Stimulated activated CD8-positive, alpha-beta memory T cell treated with anti-CD3 and anti-CD28 coated beads, Interleukin-4, amount 100 ng/mL, for 1 hour (primary cell): ENCODE measurements at places on chromosomes 12 and 14.

GRCh38 chr12:70812136-70812535 is 108.4 kb downstream of the PTPRR start:
- DNase-seq = no peak

DNA sequence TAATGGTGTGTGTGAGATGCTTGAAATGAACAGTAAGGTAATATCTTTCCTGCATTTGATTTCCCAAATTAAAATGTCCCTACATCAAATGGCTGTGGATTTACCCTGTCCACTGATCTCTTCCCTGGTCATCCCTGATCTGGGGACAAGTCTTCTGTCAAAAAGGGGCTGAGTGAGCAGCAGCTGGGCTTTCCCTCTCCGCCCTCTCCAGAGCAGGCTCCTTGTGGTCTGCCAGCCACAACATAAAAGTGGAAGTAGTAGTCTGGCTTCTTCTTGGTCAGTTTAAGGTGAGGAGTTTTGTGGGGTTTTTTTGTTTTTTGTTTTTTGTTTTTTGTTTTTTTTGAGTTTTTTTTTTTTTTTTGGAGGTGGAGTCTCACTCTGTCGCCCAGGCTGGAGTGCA is 25.2 kb upstream of the PLXNC1 start:
- DNase-seq = no peak

- no peak for DNase-seq
These were observed 274.7 kb downstream of the DAD1 start for GRCh38 chr14:22314183-22314820.

DNA sequence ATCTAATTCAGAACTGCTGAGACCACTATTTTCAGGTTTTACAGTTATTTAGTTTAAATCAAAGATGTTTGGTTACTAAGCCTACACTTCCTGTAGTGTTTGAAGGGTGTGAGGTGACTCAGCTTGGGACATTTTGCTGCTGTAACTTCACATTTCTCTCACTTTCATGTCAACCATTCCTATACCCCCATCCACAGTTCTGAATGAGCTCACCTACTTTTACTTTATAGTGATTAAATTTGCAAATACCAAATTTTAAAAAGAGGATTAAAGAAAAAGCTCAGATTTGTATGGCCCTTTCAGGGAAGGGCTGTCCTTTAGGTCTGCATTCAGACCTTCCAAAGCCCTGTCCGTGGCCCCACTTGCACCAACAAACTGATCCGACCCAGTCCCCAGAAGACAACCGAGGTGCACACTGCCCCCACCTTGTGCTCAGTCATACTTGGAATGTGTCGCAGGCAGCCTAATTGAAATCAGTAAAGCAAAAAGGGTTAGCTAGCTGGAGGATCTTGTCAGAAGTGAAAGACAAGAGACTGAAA is 174.4 kb downstream of the MON2 start:
- DNase-seq = no peak

DNA sequence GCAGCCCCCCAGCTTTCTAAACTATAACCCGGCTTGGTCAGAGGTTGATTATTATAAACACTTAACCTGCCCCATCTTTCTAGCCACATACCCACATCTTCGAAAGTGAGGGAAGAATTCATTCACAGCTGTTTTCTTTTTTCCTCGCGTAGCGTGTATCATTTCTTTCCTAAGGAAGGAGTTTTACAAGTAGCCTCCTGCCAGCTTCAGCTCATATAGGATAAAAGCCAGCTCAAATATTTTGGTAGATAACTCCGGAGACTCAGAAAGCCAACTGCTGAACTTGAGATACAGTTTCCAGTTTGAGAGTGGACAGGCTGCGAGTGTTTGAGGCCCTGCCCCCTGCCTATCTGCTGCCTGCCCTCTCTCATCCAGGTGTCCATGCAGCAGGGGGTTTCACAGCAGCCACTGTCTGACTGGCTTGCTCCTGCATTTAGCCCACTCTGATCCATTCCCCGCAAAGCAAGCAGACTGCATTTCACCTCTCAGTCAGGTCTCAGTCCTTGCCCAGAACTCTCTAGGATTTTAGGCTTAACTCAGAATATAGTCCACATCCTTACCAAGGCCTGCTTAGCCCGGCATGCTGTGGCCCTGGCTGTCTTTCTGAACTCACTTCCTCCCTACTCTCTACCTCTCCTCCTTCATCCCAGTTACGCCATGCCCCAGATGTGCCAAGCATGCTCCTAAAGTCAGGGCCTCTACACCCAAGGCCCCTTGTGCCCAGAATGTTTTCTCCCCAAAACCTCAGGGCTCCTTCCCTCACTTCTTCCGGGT is 46.9 kb downstream of the EVL start:
- DNase-seq = no peak

DNA sequence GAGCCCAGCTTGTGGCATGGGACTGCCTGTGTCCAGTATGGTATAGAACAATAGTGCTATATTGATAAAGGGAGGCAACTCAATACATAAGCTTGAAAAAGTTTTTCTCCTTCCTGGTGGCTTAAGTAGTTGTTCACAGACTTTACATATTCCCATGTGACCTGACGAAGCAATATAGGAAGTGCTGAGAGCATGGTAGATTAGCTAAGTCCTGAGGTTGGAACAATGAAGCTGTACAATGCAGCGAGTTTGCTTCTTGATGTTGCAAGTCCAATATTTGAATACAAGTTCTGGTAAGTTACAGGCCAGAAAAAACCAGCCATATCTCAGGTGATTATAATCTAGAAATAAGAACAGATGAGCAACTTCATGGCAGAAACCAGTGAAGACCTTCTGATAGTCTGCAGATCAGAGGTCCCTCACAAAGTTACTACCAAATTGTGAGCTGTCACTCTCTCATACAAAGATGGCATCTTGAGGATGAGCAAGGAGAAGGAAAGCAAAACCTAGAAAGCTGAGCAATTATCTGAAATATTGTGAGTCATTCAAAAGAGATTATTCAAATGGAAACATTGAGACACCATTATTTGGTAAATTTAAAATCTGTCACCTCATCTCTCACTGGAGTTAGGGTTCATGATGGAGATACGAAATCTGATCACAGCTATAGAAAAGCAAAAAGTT is 72.9 kb upstream of the BTG1 start:
- no peak for DNase-seq

DNA sequence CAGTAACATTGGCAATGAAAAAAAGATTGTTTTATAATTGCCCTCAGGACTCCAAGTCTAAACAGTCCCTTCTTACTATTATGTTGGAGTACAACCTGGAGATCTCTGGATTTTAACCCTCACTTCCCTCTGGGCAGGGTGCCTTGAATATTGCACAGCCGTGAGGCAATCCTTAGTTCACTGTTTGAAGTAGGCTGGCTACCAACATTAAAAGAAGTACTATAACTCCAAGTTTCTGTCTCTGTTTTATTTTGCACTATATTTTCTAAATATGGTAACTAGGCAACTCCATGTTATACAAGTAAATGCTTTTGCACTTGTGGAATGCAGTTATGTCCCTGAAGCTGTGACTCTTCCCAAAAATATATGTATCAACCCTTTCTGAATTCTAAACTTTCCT is 490.7 kb downstream of the EGLN3 start:
- DNase-seq = no peak

- no peak for DNase-seq
These were observed 32.8 kb downstream of the ARHGAP5 start for GRCh38 chr14:32109676-32110547.

GRCh38 chr12:62522984-62523383 is 56.4 kb downstream of the MON2 start:
- DNase-seq = no peak

- no peak for DNase-seq
These were observed 11.2 kb downstream of the CEP170B start for GRCh38 chr14:104876251-104876699.

- no peak for DNase-seq
These were observed 8.4 kb upstream of the OAS1 start for GRCh38 chr12:112898380-112898779.

DNA sequence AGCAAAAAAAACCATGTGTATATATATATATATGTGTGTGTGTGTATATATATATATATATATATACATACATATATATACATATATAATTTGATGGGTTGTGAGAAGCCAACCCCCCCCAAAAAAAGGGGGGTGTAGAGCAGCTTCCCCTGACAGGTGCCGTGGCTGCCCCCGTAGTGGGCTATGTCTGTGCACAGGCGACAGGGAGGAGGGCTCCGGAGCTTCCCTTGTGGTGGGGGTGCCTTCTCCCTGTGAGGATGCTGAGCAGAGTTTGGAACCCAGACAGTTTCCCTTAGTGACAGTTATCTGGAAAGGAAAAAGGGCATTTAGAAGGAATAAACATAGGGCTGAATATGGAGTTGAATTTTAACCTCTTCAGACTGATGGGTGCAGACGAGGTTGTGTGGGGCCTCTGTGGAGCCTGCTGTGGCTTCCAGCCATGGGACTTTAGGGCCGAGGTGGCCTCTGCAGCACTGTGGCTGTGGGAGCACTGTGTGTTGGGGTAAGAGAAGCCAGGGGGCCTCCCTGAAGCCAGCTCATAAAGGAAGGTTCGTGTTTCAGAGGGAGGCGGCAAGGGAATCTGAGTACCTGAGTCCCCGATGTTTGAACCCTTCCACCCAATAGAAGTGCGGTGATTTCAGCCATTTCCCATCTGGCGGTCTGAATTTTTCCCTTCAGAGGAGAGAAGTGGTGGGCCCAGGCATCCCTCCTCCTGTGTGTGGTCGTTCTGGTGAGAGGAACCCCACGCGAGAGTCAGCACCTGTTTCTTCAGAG is 19.8 kb downstream of the XRCC3 start:
- no peak for DNase-seq

- no peak for DNase-seq
These were observed 359.8 kb downstream of the PCNX1 start for GRCh38 chr14:71267007-71267513.

GRCh38 chr14:29993143-29993542 is 65.5 kb upstream of the PRKD1 start:
- DNase-seq = no peak

DNA sequence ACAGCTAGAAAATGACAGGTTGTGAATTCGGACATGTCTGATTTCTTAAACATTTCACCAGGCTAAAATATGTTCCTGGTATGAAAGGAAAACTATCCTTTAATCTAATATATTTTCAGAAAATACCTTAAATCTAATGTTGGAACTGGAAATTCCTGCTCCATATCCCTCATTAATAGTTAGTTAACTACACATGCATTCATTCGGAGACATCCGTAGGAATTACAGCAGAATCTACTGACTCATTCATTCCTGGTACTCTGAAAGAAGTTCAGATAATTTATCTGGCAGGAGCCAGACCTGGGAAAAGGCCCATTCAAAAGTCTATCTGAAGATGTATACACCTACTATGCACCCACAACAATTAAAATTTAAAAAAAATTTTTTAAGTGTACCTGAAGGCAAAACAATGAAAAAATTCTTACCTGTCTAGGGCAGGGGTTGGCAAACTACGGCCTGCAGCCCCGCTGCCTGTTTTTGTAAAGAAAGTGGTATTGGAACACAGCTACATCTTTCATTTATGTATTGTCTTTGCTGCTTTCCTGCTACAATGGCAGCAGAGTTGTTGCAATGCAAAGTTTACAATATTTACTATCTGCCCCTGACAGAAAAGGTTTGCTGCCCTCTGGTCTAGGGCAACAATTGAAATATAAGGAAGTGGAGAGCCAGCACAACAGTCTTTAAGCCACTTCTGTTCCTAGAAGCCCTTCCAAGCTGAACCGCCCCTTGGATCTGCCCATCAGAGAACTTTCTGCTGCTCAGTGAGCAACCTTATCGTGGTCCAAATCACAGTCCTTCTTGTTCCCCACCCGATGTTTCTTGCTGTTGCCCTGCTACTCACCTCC is 17.9 kb upstream of the NFYB start:
- DNase-seq = no peak

GRCh38 chr14:61553730-61554641 is 141.3 kb upstream of the HIF1A start:
- DNase-seq = no peak

GRCh38 chr12:124867401-124867930 is 3.8 kb upstream of the SCARB1 start:
- no peak for DNase-seq

DNA sequence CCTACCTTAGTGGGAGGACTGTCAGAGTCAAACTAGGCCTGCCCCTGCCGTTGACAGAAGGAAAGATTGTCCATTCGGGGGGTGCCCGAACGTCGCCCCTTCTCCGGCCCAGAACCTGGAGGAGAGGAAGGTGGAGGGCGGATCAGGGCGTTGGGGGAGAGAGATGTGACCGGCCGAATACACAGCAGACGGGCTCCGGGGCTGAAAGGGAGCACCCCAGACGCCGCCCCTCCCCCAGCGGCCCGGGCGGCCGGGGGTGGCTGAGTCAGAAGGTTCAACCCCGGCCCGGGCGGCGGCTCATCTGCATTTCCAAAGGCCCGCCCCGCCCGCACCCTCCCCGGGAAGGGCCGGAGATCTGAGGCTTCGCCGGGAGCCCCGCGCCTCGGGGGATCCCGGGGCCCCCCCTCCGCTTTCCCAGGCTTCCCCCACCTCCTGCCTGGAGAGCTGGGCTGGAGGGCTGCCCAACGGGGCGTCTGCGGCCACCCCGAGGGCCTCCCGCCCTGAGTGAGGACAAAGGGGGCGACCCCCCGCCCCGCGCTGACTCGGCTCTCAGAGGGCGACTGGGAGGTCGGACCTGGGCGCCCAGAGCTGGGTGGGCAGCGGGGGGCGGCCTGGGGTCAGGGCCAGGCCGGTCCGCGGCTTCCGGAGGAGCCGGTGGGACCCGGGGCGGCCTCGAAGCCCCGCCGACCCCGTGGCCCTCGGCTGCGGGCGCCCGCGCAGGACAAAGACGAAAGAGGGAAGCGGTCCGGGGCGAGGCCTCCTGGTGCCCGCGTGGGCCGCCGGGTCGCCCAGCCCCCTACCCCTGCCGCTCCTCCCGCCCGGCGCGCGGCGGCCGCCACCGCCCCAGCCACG is 3.7 kb upstream of the SETD1B start:
- DNase-seq = no peak

DNA sequence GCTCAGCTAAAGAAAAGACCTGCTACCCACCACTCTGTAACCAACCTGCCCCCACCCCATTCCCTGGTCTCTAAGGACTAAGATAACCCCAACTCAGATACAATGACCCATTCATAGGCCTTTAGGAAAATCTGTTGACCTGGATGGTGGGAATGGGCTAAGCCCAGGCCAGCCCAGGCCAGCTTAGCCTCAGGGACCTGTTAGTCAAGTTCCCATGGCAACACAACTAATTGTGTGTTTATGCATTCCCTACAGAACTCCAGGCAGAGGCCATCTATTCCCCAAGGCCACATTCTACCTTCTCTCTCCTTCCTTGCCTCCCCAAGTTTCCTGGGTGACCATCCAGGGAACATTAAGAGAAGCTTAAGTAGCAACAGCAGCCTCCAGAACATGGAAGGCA is 16.1 kb upstream of the KRT8 start:
- no peak for DNase-seq
